Esophagus mucosa (tissue), 1 donor: ENCODE measurements at places on chromosomes 16 and 17. TPM values are rescaled to one million over a fixed set of nuclear protein-coding genes. Genes with fewer than 3 reads are reported as not detected.
A peak's percentile ranks its signal among the peaks of the same experiment; 100 is the strongest.

DNA sequence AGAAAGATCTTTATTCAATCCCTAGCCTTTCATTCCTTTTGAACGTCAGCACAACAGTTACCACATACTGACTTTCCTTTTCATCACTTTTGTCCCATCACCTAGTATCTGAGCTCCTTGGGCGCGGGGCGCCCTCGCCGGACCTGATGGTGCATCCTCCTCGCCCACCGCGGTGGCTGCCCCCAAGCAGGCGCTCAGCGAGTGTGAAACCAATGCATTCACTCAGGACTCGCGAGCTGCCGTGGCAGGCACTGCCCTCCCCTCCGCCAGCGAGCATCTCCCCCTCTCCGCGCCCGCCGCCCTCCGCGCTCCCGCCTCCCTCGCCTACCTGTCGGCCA, 756 bp downstream of the KLHL11 start:
- no peak for ATAC-seq

GRCh38 chr16:84758627-84759026, 58.8 kb downstream of the USP10 start:
- ATAC-seq: no peak

- ATAC-seq: no peak
Measured at GRCh38 chr16:28983644-28984043, 1.2 kb upstream of the LAT start.

- ATAC-seq: no peak
Measured at GRCh38 chr17:17021194-17021863, 20.9 kb upstream of the MPRIP start.

GRCh38 chr17:58019039-58019438, 12.0 kb upstream of the SRSF1 start:
- no peak for ATAC-seq

- no peak for ATAC-seq
Measured at GRCh38 chr16:23342083-23342640, 40.1 kb downstream of the SCNN1B start.

- ATAC-seq: peak; percentile 8
Measured at GRCh38 chr16:57112403-57113041, 20.1 kb downstream of the CPNE2 start.

SYNGR3 gene
- total RNA-seq: 0.16 TPM

MAP2K6 gene
- total RNA-seq: 6.9 TPM

GRCh38 chr17:42844271-42844670, at the start of gene AOC2:
Gene AOC2 (plus strand): TSS chr17:42844580. CDS start chr17:42844627, 47 bp downstream.
- no peak for ATAC-seq

KCTD2 gene
- total RNA-seq: 13.2 TPM

MILR1 gene
- 3.5 TPM for total RNA-seq

DNA sequence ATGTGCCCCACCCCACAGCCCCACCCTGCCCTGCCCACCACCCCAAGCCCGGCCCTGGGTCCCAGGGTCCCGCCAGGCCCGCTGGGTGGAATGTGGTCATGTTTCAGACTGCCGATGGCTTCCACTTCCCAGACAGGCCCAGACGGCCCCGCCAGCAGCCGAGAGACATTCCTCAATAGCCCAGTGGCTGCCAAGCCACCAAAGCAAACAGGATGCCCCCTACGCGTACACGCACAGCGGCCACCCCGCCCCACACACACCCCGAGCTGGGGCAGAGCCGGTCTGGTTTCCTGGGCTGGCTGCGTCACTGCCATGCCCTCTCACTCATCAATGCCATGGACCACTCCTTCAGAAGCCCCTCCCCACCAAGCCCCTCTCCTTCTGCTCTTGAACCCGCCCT, 1.2 kb upstream of the KRT17 start:
- ATAC-seq: peak; percentile 89

TMEM97 gene
- total RNA-seq: 28.4 TPM

- peak; percentile 34 for ATAC-seq
Measured at GRCh38 chr17:43171586-43172487, 823 bp downstream of the NBR1 start.

MRPL27 gene
- 64.7 TPM for total RNA-seq

- no peak for ATAC-seq
Measured at GRCh38 chr17:65544672-65545071, 16.8 kb downstream of the AXIN2 start.

DNA sequence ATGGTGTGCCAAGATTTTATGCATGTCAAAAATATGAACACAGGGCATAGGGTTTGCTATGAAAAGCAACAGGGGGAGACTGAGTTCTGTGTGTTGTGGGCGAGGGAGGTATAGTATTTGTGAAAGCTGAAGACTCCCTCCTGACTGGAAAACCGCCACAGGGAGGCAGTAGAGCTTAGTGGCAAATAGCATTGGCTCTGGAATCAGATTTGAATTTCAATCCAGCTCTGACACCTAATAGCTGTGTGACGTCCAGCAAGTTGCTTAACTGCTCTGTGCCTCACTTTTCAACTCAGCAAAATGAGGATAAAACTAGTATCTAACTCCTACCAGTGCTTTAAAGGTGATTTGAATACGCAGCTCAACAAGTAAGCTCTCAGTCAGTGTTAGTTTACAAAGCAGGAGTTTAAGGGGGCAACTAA, 22.0 kb downstream of the KPNA2 start:
- ATAC-seq: peak; percentile 45

DNA sequence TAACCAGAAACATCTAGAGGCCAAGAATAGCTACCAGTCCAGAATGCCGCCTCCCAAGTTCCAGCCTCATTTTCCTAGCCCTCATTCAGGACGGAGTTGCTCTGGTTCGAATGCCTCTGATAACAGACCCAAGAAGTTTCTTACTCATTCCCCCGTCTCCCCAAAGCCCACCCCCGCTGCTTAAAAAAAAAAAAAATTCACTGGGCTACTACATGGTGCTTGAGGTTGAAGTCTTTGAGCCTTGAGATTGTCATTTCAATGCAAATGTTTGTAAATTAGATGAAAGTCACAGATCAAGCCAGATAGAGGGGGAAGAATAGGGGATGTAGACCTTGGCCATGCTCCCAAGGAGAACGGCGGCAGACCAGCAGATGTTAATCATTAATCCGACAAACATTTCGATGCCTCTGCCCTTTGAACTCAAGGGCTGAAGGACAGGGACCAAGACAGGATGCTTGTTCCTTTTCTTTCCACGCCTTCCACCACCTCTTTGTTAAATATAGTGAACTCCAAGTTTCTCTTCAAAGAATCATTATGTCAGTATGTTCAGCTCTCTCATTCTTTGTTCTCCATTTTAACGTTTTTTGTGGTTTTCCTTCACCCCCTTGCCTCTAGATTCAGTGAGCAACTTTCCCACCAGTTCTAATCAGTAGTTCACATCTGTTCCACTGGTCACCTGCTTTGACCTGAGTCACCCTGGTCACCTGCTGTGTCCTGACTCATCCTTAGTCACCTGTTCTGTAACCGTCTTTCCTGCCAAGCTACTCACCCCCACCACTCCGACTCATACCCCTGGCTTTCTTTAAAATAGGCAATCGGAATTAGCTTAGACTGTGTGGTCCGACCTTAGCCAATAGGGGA, 190.3 kb downstream of the CPPED1 start:
- ATAC-seq: peak; percentile 69

MFAP4 gene
- total RNA-seq: 5.2 TPM

GRCh38 chr16:29126057-29126494, 141.2 kb downstream of the LAT start:
- ATAC-seq: no peak

RASL10B gene
- 0.32 TPM for total RNA-seq

C17orf50 gene
- total RNA-seq: not detected

DNA sequence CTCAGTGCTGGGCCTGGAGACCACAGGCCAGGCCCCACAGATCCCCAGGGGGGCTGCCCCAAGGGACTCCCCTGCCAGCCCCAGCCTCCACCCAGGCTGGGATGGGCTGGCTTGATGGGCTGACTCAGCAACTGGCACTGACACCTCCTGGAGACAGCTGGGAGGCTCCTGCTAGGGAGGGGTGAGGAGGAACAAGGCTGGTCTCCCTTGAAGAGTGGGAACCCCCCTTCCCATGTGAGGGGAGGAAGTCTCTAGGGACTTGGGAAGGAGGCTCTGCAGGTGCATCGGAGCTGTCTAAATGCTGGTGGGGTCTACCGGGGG, 10.4 kb downstream of the NHERF1 start:
- peak; percentile 69 for ATAC-seq

- ATAC-seq: no peak
Measured at GRCh38 chr17:882827-883585, 96.6 kb downstream of the NXN start.

DNA sequence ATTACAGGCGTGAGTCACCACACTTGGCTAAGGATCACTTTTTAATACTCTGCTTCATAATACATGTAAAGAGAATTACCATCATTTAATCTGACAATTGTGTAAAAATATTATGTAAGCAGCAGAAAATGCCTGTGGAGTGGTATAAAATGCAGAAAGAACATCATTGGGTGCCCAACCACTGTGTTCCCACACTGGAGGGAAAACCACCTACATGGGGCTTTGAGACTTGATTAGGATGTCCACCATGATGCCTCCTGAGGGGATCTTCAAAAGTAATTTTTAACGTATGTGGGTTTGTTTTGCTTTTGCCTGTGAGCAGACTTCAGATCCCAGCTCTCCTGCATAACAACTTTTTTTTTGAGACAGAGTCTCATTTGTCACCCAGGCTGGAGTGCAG, 18.8 kb downstream of the CFAP97D1 start:
- no peak for ATAC-seq
